Fibroblast of skin of left quadriceps (primary cell): ENCODE measurements at places on chromosomes 12 and 14.

- peak; percentile 24 for DNase-seq
These were observed 46.8 kb downstream of the TMEM117 start for GRCh38 chr12:43882578-43883178.

GRCh38 chr12:27515671-27516070, 8.3 kb upstream of the PPFIBP1 start:
- no peak for DNase-seq

- DNase-seq = no peak
These were observed 9.8 kb upstream of the KDM2B start for GRCh38 chr12:121590476-121591143.

DNA sequence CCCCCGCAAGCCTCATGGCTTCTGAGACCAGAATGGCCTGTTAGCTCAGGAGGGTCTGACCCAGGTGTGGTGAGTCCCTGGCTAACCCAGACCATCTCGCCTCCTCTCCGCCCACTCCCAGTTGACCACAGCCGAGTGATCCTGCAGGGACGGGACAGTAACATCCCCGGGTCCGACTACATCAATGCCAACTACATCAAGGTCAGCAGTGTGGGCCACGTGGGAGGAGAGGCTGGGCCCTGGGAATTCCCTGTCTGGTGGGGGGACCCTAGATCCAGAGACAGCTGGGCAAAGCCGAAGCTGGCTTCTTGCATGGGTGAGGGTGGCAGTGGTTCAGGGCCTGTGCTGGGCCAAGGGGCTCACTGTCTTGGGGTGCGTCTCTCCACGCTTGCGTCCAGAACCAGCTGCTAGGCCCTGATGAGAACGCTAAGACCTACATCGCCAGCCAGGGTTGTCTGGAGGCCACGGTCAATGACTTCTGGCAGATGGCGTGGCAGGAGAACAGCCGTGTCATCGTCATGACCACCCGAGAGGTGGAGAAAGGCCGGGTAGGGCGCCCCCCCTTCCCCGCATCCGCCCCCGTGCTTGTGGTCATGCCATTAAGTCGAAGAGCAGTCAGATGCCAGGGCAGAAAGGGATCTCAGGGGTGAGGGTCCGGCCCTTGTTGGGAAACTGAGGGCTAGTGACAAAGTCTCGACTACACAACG, 5.0 kb downstream of the PTPN6 start:
- no peak for DNase-seq
